ENCODE measurements at places on chromosomes 7 and 10.
A peak's percentile ranks its signal among the peaks of the same experiment; 100 is the strongest.

GRCh38 chr10:109975244-109976190, 32.3 kb upstream of the ADD3 start:
- no peak for DNase-seq

DNA sequence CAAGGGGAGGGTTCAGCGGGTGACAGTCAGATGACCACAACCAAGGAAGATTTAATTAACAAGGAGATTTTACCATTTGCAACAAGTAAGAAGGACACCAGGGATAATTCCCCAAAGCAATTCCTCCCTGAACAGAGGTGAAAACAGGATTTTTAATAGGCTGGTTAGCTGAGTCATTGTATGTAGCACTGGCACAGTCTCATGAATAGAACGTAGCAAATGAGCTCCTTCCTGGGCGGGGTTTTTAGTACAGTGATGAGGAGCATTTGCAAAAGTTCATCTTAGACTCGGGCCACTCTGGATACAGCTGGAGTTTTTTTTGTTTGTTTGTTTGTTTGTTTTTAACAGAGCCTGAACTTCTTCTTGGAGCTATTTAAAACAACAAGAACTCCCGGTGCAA, 39.0 kb downstream of the TAC1 start:
- DNase-seq, result no peak

- no peak for DNase-seq
Observed at GRCh38 chr7:36507475-36508440, 118.1 kb downstream of the ANLN start.

GRCh38 chr10:77989081-77989724, 40.1 kb downstream of the POLR3A start:
- peak; percentile 49 for DNase-seq

DNA sequence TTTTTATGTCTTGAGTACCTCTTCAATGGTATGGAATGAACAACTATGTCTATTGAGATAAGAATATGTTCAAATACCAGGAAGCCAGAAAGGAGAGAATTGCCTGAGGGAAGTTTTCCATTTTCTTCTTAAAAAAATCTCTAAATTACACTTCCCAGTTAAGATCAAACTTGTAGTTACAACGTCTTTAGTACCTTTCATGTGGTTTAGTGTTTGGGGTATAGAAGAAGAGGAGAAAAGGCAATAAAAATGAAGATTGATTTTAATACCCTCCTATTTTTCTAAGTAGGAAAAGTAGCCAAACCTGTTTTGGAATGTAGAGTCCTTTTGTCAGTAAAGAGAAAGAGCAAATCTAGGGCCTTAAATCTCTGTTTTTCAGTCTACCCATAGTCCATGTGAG, 470.0 kb upstream of the SEMA3A start:
- no peak for DNase-seq

GRCh38 chr10:72691863-72692743, at the start of gene MCU:
Gene MCU, plus strand, starts transcription at chr10:72692143. Its CDS starts 9 bp downstream, at chr10:72692152.
- peak; percentile 91 for DNase-seq

- DNase-seq, result no peak
Observed at GRCh38 chr7:30019387-30019786, 7.1 kb downstream of the FKBP14 start.

GRCh38 chr10:103416436-103417147, 20.2 kb downstream of the PDCD11 start:
- peak; percentile 73 for DNase-seq

GRCh38 chr7:1611708-1612241, 41.9 kb upstream of the PSMG3 start:
- DNase-seq, result peak; percentile 87

DNA sequence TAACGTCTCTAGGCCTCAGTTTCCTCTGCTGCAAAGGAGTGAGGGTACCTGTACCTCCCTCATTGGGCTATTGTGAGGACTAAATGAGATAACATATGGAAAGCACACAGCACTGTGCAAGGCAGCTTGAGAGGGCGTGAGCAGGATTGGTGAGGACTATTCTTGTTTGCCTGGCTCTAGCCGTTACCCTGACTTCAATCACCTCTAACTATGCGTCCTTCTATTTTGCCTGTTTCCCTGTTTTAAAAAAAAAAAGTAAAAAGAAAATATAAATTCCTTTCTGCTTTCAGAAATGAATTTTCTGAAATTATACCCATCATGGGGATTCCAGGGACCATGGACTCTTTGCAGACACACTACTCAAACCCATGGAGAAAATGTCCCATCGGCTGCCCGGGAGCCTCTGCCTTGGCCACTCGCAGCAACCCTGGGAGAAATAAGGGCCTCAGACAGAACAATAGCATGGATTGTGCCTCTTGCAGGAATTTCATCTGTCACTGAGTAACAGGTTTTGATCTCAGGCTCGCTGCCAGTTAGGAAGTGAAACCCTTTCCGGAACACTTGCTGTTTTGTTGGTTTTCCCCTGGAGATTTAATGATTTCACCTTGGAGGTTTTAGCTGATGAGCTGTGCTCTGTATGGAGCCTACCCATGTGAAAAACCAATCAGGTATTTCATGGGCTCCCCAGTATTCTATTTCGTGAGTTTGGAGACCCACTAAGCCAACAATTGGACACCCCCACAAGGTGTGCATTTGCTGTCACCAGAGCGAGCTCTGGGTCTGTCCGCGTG, 55.6 kb downstream of the STEAP1B start:
- DNase-seq, result no peak

GRCh38 chr10:6348096-6348874, 145.6 kb downstream of the PFKFB3 start:
- DNase-seq, result no peak

DNA sequence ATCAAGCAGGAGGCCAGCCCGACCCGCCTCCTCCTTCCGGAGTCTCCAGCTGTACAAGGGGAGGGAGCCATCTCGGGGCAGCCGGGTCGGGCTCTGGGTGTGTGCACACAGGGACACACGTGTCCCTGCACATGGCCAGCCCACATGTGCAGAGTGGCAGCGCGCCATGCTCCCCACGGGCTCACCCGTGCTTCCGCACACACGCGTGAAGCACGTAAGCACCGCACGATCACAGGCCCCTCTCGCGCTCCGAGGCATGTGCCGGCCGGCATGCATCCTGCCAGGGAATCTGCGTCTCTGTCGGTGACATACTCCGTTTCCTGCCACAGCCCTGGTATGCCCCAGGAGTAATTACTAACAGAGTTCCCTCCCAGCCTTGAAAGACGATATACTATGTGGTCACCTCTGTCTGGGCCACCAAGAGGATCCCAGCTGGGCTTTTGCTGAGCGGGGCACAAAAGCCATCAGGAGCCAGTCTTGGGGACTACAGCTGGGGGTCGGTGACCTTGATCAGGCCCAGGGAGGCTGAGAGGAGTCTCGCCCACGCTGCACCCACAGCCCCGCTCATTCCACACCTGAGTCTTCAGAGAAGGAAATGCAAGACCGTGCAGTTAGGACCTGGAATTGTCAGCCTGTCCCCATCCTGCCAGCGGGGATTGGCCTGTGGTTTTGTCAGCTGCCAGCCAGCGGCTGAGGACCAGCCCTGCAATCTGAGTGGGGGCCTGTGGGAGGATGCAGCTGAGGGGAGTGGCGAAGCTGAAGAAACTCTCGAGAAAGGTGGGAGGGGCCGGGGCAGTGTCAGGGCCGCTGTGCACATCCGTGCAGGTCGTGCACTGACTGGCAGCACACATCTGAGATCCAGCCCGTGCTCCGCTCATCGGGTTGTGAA, 11.0 kb upstream of the LFNG start:
- peak; percentile 40 for DNase-seq

DNA sequence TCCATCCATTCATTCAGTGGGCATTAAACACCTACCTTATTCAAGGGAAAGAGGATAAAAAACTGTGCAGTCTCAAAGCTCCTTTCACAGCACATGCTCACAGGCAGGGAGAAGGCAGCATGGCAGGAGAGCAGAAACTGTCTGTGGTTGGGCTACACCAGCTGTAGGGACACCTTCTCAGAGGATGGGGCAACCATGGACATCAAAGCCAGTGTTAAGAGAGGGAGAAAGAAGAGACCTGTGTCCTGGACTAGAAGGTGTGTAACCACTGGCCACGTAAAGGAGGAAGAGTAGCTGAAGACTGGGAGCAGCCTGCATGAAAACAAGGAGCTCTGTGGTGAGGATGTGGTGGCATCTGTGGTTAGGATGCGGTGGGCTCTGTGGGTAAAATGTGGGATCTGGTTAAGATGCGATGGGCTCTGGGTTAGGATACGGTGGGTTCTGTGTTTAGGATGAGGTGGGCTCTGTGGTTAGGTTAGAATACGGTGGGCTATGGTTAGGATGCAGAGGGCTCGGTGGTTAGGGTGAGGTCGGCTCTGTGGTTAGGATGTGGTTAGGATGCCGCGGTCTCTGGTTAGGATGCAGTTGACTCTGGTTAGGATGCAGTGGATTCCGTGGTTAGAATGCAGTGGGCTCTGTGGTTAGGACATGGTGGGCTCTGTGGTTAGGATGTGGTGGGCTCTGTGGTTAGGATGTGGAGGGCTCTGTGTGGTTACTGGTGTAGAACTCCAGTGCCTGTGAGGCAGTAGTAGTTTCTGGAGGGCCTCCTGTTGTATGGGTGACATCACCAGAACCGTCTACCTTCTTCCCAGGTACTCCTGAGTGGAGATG, 197.6 kb downstream of the WDR37 start:
- no peak for DNase-seq

- DNase-seq, result peak; percentile 67
Observed at GRCh38 chr7:16627236-16627635, 18.3 kb downstream of the ANKMY2 start.

- no peak for DNase-seq
Observed at GRCh38 chr7:11328309-11328708, 354.6 kb downstream of the PHF14 start.

DNA sequence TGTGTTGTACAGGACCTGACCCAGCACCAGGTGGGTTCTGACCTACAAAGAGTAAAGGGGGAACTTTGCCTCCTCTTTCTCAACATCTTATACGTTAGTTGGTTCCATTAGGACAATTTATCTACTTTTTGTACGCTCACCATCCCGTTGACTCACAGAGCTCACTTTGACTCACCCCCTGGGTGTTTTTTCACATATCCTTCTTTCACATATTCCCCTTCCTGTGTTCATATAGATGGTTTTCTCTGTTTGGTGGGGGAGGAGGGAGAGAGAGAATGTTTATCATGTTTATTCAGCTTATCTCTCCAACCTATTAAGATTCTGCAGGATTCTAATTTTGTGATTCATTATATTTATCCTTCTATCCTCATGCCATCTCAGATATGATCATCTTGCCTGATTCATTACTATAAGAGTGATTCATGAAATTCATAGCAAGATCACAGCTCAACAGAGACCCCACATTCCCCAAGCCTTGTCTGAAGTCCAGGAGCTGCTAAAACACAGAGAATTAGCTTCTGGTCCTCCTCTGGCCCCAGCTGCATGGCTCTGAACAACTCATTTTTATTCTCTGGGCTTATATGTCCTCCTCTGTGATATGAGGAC, 37.2 kb downstream of the PRSS2 start:
- peak; percentile 45 for DNase-seq

- peak; percentile 25 for DNase-seq
Observed at GRCh38 chr10:93806903-93807302, 49.2 kb downstream of the LGI1 start.

- no peak for DNase-seq
Observed at GRCh38 chr7:24883622-24884013, 96.4 kb downstream of the OSBPL3 start.

DNA sequence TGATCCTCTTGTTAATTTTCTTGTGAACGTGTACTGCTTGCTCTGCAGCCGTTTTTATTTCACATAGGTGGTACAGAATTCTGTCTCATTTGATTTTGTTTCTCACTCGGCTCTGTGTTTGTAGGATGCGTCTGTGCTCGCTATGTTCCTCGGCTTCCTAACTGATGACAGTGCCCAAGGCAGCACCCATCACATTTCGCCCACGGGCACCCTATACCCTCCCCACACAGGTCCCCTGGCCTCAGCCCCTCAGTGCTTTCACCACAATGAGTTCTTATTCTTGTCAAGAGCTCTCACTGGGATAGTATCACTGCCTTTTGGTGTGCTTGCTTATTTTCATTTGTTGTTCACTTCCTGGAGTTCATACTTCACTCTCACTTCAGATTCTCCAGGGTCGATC, 28.1 kb downstream of the UCMA start:
- DNase-seq, result no peak

DNA sequence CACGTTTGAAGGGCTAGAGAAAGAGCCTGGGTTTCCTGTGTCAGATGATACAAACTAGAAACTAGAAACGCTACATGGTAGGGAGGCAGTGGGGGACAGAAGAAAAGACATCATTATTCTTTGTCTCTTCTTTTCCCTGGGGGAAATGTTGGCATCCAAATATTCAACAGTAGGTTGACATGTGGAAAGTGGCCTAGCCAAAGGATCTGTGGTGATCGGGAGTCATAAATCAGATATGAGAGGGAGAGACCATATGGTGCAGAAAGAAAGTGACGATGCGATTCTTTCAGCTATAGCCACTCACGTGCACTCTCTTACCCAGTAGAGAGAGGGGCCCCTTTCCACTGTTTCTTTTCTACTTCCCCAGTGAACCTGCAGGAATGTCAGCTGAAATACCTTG, 964.7 kb downstream of the LRMDA start:
- no peak for DNase-seq

- DNase-seq, result no peak
Observed at GRCh38 chr7:6630007-6630849, 6.9 kb upstream of the ZNF316 start.

- DNase-seq, result peak; percentile 16
Observed at GRCh38 chr7:104106108-104106905, 101.5 kb downstream of the ORC5 start.

DNA sequence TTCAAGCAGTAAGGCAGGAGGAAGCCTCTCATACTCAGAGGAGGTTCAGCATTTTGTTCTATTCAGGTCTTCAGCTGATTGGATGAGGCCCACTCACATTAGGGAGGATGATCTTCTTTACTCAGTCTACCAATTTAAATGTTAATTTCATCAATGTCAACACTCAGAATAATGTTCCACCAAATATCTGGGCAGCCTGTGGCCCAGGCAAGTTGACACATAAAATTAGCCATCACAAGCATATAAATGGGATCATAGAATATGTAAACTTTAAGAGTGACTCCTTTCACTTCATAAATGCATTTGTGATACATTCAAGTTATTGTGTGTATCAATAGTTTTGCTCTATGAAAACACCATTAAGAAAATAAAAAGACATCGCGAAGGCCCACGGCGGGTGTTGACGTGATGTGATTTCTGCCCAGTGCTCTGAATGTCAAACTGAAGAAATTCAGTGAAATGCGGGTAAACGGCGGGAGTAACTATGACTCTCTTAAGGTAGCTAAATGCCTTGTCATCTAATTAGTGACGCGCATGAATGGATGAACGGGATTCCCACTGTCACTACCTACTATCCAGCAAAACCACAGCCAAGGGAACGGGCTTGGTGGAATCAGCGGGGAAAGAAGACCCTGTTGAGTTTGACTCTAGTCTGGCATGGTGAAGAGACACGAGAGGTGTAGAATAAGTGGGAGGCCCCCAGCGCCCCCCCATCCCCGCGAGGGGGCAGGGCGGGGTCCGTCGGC, 536.1 kb upstream of the AUTS2 start:
- peak; percentile 10 for DNase-seq

DNA sequence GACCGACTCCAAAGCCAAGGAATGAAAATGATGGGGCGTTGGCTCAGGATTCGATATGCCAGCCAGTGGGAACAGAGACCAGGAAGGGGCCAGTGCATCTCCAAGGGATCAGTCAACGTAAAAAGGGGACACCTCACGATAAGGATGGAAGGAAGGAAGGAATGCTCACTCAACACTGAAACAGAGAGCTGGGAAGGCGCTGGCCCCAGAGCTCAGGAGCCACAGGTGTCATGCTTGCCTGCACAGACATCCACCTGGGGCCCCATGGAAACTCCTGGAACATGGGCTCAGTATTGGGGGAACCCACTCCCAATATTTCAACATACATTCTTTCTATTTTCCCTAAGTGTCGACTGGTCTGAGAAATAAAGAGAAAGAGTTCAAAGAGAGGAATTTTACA, 5.3 kb downstream of the MMRN2 start:
- DNase-seq, result no peak

GRCh38 chr7:41459623-41460261, 243.1 kb downstream of the INHBA start:
- DNase-seq, result no peak
